ENCODE measurements at places on chromosomes 12 and 14. TPM values are rescaled to one million over a fixed set of nuclear protein-coding genes. Genes with fewer than 3 reads are reported as not detected.

LTBR gene
- 198 TPM for total RNA-seq

ACSM4 gene
- total RNA-seq: not detected

ESRRB gene
- total RNA-seq: 0.16 TPM

CIROP gene
- total RNA-seq: not detected

TBX3 gene
- 23.9 TPM for total RNA-seq

PZP gene
- total RNA-seq: not detected

SIRT4 gene
- 0.80 TPM for total RNA-seq

RERGL gene
- not detected for total RNA-seq

RPS29 gene
- total RNA-seq: 5,008 TPM

LPAR5 gene
- 0.47 TPM for total RNA-seq

GPR65 gene
- not detected for total RNA-seq

GMFB gene
- 86.1 TPM for total RNA-seq

RPL6 gene
- total RNA-seq: 2,098 TPM

ACOT4 gene
- total RNA-seq: 2.1 TPM

CELA1 gene
- total RNA-seq: not detected

CMTM5 gene
- total RNA-seq: not detected

FGF23 gene
- total RNA-seq: not detected

CACNB3 gene
- 48.8 TPM for total RNA-seq

RNU6-8 gene
- total RNA-seq: not detected

MMP17 gene
- total RNA-seq: 12.2 TPM

FAM181A gene
- not detected for total RNA-seq
